GM23248 (cell line): ENCODE measurements at places on chromosomes 6 and 20.

DNA sequence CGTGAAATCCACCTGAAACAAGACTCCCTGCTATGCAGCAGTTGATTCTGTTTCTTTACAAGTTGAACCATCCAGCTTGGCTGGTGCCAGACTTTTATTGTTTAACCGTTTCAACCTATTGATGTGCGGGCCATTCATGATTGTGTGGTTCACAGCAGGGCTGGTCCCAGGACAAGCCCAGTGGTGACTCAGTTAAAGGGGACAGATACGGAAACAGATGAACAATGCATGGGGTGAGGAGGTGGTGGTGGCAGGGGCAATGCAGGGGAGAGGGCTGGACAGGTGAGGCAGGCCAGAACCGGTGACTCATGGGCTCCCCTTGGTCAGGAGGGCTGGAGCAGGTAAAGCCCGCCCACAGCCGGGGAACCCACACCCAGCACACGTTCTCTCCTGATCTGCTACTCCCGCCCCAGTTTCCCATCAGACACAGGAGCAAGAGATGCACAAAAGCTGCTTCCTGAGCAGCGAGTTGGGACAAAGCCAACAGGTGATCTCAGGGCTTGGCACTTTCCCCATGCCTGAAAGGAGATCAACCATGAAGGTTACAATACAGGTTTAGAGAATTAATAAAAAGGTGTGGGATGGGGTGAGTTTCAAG, 232.2 kb downstream of the LY86 start:
- no peak for DNase-seq

GRCh38 chr20:45892828-45893500, 1.8 kb downstream of the CTSA start:
- no peak for DNase-seq

- no peak for DNase-seq
These were observed 441.1 kb upstream of the ARID1B start for GRCh38 chr6:156336089-156336488.

- DNase-seq: no peak
These were observed 222.1 kb upstream of the UFL1 start for GRCh38 chr6:96299525-96299924.

- peak; percentile 17 for DNase-seq
These were observed 71.3 kb downstream of the PCSK2 start for GRCh38 chr20:17298171-17298570.

DNA sequence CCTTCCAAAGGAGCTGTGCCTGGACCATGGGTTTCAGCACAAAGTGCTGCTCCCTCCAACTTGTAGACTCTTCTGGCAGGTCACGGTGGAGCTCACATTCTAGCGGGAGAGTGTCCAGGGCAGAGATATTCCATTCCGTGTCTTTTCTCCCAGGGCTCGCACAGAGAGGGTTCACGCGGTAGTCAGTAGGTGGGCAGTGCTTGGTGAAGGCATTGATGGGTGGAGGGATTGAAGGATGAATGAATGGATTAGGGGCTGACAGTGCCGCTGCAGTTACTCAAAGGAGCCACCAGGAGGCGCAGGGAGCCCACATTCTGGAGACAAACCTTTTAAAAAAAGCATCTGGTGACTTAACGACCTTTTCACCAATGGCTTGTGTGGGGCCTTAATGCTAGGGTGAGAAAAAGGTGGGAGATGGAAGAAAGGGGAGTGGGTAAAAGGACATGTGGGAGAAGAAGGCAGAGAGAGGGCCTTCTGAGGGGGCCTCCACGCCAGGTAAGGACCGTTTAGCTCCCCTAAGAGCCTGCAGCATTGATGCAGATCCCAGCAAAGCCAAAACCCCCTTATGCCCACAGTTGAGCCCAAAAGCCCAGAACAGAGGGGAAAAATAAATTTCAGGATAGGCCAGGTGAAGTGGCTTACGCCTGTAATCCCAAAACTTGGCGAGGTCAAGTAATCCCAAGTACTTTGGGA, 17.5 kb upstream of the FAM110A start:
- DNase-seq: peak; percentile 61

DNA sequence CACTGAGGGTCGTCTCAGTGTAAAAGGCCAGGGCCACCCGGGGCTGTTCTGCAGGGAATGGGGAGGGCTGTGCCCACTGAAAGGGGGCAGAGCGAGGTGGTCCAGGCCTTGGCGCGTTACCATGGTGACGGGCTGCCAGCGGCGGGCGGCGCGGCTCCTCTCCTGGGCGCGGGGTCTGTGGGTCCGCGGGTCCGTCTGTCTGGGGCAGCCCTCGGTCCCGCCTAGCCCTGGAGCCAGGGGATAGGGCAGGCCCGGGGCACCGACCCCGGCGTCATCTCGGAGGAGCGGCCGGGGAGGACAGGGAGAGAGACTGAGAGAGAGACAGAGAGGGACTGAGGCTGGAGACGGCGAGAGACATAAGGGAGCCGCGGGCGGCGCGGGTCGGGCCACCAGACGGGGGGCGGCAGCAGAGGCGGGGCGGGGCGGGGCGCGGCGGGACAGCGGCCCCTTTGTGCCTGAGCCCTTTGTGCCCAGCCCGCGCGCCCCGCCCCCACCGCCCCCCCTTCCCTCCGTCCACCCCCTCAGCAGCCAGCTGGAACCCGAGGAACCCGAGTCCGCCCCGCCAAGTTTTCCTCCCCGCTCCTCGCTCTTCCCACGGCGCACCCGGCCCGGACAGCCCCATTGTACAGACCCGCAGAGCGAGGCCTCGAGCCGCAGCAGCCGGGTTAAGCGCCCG, at the start of gene KIAA1755:
TSS of gene KIAA1755 (minus strand) at position 358 of the 676 bp plus-strand sequence. CDS start at position 123, 235 bp downstream.
- DNase-seq: peak; percentile 61

DNA sequence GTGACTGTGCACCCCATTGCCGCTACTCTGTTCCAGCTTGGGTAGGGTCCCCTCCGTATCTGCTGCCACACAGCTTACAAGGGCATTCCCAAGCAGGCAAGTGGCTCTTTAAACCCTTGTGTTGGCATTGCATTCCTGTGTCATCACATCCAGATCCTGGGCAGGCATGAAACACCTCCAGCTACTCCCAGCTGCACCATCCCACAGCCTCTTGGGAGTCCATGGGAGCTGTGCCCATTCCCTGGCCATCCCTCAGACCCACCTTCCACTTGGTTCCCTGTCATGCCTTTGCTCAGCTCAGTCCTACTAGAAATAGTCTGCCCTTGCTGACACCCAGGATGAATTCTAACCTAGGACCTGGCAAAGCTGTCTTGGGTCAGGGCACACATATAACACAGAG, 87.7 kb downstream of the PSMG4 start:
- DNase-seq: no peak

GRCh38 chr20:48777005-48777404, 50.8 kb downstream of the PREX1 start:
- DNase-seq: no peak

- no peak for DNase-seq
These were observed 34.2 kb downstream of the TUBB2B start for GRCh38 chr6:3193102-3193849.

DNA sequence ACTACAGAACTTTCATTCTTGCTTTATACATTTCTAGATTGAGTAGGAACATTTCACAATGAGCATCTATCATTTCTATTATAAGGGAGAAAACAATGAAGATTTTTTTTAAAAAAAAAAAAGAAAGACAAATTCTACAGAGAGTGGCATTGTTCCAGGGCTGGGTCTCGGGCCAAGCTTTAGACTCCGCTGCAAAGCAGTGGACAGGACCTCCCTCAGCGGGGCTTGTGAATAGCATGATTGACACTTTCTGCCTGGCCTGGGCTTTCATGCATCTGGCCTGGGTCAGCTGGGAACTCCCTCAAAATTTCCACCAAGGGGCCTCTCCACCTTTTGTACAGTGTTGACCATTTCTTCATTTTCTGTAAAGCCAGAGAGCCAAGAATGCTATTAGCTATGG, 55.8 kb upstream of the HIVEP2 start:
- no peak for DNase-seq

- peak; percentile 78 for DNase-seq
These were observed 2.1 kb upstream of the RBM38 start for GRCh38 chr20:57388953-57389694.

GRCh38 chr6:100465701-100466409, 1.1 kb upstream of the SIM1 start:
- DNase-seq: peak; percentile 37

GRCh38 chr6:23173234-23173633, 603.9 kb downstream of the HDGFL1 start:
- peak; percentile 3 for DNase-seq

- DNase-seq: no peak
These were observed 124.2 kb upstream of the PTPN1 start for GRCh38 chr20:50385733-50386640.

- DNase-seq: peak; percentile 97
These were observed 57.2 kb upstream of the ARID1B start for GRCh38 chr6:156719720-156720563.

GRCh38 chr20:63223121-63223825, 7.3 kb upstream of the YTHDF1 start:
- peak; percentile 51 for DNase-seq

DNA sequence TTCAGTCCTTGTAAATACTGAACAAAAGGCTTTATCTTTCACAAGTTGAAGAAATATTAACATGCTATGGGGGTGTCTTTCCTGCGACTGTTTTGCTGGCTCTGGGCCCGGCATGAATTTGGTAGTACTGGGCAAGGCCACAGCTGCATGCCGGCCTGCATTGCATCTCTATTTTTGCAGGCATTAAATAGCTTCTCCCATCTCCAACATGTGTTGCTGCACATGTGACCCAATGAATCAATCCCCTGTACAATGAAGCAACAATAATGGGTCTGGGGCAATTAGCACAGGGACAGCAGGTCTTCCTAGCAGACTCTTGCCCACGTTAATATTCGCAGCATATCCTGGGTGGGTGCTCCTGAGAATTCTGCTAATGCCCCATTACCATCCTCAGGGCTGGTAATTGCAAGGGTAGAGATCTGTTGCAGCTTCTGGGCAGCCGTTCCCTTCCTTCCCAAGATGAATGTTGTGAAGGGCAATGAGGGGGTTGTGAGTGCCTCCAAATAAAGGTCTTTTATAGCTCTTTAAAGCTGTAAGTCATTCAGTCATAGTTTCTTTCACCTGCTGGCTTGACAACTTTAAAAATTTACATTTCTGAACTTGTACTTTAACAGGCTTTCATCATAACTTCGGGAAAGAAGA, 24.3 kb upstream of the CDYL start:
- no peak for DNase-seq

DNA sequence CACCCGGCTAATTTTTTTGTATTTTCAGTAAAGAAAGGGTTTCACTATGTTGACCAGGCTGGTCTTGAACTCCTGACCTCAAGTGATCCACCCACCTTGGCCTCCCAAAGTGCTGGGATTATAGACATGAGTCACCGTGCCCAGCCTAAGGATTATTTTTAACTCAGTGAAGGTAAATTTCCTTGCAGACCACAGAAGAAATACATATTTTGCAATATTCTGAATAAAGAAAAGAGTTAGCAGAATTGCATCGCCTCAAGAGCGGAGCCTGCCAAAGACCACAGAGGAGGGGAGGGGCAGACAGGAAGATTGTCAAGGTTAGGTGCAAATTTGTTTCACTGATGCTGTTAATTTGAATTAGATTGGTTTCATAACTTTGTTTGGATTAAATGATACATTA, 47.4 kb downstream of the SOD2 start:
- DNase-seq: no peak

DNA sequence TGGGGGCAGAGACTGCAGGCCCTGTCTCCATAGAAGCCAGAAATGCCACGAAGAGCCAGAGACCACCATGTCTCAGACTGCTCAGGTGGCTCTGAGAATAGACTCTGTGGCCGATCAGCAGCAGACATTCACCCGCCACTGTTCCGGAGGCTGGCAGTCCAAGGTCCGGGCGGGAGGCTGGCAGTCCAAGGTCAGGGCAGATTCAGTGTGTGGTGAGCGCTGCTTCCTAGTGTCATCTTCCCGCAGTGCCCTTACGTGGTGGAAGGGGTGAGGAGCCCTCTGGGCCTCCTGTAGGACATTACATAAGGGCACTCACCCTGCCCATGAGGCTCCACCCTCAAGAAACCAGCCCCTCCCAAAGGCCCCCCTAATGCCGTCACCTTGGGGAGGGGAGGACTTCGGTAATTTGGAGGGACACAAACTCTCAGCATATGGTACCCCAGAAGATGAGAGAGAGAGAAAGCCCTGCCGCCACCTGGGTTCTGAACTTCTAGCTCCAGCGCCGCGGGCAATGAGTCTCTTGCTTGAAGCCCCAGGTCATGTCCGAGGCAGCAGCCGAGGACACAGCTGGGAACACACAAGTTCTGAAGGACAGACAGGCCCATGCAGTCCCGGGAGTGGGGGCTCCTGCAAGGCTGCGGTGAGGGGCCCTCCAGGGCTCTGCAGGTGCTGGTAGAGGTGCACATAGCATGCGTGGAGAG, 36.4 kb downstream of the DACT2 start:
- no peak for DNase-seq
